ENCODE measurements at places on chromosomes 12 and 14.

DNA sequence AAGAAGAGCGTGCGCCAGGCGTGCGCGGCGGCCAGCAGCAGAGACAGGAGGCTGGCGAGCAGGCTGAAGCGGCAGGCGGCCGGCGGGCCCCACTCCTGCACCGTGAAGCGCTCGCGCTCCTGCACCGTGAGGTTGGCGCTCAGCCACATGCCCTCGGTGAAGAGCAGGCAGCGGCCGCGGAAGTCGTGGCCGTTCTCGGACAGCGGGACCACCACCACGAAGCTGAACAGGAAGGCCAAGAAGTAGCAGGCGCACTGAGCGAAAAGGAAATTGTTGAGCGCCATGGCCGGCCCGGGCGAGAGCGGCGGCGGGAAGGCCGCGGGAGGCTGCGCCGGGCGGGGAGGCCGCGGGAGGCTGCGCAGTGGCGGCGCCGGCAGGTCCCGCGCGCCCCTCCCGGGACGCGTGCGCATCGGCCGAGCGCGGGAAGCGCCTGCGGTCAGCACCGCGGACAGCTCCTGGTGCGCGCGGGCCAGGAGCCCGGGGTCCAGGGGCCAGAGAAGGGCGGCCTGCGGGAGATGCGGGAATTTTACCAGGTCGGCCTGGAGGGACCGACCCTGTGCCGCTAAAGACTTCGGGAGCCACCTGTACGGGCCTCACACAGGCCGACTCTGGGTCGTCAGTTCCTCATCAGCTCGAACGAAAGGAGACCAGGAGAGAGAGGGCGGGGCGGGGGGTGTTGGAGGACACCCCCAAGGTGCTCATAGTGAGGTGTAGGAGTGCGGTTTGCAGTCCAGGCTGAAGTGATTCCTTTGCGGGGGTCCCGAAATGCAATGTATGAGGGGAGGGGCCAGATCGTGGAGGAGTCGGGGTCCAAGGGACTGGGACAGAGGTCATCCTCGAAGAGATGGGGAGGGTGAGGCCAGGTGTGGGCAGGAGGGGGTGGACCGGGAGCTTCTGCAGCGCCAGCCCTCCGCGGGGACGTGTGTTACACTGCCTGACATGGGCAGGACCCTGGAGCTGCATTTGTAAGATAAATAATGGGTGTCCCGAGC lies at the start of gene TMEM179:
Gene TMEM179 (minus strand): TSS at position 315 of the 992 bp plus-strand sequence. CDS start 31 bp downstream, at position 284.
- peak; percentile 46 for DNase-seq

GRCh38 chr14:26791117-26791806 lies 193.4 kb upstream of the NOVA1 start:
- no peak for DNase-seq

GRCh38 chr12:84786622-84787021 lies 126.0 kb downstream of the SLC6A15 start:
- DNase-seq, result no peak

GRCh38 chr14:70896981-70897380 lies 10.3 kb upstream of the PCNX1 start:
- no peak for DNase-seq

DNA sequence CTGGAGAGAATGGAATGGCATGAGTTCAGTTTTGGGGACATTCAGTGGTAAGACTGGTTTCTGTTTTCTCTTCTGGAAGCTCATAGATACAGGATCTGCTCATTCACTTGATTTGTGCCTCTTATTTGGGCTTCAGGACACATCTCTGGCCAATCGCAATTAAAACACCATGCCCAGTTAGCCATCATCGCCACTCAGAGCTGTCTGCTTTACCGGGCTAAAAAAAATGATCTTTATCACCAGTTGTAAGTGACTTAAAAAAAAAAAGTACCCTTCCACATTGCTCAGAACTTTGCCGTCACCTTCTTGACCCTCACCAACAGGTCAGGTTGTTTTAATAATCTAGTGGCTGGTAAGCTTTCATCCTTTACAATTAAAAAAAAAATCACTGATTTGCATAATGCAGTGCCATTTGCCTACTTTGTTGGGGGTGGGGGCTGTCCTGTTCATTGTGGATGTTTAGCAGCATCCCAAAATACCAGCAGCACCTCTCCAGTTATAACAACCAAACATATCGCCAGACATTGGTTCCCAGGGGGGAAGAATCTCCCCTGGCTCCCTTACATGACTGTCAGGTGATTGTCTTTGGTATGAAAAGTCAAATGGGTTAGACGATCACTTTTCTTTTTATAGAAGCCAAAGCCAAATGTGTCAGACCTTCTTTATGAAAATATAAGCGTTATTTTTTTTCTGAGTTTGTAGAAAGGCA lies 150.1 kb downstream of the PRKCH start:
- no peak for DNase-seq

DNA sequence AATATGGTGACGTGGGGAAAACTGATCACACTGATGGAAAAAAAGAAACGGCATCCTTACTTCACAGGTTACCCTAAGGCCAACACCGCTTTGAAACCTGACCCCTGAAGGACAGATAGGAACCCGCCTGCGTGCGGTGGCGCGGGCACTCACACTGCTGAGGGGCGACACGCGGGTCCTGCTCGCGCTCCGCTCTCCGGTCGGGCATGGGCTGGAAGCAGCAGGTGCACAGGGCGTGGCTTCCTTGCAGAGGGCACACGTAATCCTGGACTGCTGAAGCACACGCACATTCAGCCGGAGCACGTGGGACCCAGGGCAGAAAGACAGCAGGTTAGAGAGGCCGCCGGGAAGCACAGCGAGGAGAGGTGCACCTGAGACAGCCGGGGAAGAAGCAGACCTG lies 22.8 kb upstream of the GOLGA3 start:
- DNase-seq, result no peak

- DNase-seq, result no peak
Observed at GRCh38 chr12:96143392-96143791, 50.8 kb upstream of the ELK3 start.

DNA sequence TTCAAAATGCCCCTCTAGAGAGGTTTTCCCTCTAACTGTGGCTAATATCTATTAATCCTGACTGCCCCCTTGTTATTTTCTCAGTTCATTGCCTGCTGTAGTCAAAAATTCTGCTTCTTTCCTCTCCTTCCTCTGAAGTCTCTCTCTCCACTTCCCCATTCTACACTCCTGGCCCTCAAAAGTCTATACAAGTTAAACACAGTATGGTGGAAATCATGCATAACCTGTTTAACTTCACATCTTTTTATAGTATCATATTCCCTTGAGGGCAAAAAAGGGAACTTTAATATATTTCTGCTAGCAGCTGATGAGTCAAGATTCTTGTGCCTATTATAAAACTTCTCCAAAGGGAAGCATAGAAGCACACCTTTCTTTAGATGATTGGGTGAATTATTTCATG lies 16.7 kb downstream of the GRIP1 start:
- DNase-seq, result no peak

- DNase-seq, result no peak
Observed at GRCh38 chr12:72270961-72271360, 1.2 kb upstream of the TRHDE start.

DNA sequence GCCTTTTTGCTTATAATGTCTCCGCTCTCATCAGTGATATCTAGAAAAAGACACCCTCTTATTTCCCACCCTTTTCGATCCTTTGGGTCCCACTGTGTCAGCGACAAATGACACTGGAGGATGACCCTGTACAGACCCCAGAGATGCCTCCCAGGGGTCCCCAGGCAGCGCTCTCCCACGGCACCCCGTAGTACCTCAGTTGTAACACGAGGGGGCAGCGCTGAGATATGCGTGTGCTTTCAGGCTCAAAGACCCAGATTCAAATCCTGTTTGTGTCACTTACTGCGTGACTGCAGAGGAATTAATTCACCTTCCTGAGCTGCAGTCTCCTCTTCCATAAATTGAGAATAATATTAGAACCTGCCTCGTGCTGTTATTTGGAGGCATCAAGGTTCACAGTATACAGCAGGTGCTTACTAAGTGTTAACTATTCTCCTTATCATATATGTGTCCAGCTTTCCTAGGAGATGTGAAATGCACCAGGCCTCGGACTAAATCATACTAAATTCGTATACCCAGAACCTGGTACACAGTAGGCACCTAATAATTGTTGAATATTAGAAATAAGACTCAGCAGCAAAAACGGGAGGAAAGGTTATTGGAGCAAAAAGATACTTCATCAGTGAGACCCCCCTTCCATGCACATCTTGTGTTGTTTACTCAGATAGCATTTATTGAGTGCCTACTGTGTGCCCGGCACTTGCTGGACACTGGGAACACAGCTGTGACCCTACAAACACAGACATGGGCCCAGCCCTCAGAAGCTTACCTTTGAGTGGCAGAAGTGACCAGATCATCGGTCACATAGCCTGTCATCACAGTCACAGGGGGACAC lies 99.9 kb downstream of the PHETA1 start:
- DNase-seq, result no peak

- no peak for DNase-seq
Observed at GRCh38 chr14:89531661-89532335, 114.8 kb upstream of the FOXN3 start.

DNA sequence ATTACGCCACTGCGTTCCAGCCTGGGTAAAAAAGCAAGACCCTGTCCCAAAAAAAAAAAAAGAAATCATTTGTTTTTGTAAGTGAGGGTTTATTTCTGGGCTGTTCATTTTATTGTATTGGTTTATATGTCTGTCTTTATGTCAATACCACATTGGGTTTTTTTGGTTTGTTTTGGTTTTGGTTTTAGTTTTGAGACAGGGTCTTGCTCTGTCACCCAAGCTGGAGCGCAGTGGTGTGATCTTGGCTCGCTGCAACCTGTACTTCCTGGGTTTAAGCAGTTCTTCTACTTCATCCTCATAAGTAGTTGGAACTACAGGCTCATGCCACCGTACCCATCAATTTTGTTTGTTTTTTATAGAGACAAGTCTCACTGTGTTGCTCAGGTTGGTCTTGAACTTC lies 25.0 kb downstream of the METAP2 start:
- no peak for DNase-seq

- DNase-seq, result no peak
Observed at GRCh38 chr14:102809870-102810269, 32.6 kb downstream of the TRAF3 start.

- no peak for DNase-seq
Observed at GRCh38 chr12:122227341-122227740, 1.5 kb upstream of the DIABLO start.

- no peak for DNase-seq
Observed at GRCh38 chr12:108964371-108965352, 56.2 kb downstream of the SVOP start.

GRCh38 chr12:40287369-40287975 lies 62.7 kb downstream of the LRRK2 start:
- no peak for DNase-seq

DNA sequence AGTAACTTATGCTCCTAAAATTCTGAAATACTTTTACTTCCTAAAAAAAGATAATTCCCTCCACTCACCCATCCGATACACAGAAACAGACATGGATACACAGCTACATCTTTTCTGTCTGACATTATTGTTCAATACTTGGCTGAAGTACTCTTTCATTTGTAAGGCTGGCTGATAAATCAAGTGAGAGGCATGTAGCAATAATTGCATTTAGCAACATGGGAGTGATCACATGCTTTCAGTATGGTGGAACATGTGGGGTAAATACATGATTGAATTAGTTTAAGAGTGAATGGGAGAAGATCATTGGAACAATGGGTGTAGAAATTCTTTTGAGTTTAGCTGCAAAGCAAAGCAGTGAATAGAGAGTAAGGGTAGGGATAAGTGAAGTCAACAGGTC lies 25.6 kb downstream of the PTPRQ start:
- no peak for DNase-seq

DNA sequence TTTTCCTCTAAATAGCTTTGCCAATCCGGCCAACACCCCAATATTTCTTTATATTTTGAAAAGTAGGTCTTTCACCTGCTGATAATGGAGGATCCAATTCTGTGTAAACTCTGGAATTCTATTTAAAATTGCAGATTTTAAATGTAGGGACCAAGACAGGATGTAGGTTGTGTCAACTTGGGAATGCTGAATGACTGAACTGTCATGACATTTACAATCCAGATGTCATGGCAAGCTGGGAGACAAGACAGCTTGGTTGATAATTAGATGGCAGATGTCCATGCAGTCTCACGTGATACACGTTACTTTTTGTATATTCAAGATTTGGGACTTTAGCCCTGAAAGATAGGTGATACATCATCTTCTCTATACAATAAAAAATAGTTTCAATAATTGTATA lies 477.2 kb downstream of the DIO2 start:
- DNase-seq, result no peak

DNA sequence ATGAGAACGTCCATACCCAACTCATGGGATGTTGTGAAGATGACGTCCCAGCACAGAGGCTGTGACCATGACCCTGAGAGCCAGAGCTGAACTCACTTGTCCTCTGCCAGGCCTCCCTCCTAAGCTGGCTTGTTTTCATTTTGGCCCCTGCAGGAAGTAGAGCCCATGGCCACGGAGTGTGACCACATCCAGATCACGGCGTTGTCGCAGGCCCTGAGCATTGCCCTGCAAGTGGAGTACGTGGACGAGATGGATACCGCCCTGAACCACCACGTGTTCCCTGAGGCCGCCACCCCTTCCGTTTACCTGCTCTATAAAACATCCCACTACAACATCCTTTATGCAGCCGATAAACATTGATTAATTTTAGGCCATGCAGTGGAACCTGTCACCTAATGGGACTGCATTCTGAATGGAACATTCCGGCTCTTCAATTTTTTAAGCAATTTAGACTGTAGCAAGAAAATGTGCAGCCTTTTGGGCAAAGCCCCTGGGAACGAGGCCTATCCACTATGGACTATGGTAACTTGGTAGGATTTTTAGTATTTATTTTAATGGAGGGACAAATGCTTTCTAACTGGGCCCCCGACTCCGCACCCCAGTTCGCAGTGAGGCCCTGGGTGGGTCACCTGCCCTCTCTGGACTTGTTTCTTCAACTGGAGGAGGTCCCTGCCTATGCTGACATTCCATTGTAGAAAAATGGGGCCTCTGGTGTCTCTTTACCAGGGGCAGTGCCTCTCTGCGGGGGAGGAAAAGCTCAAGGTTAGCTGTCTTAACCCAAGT lies 19.6 kb downstream of the OTUB2 start:
- DNase-seq, result no peak

GRCh38 chr12:51811203-51812202 lies 37.0 kb downstream of the FIGNL2 start:
- DNase-seq, result no peak

GRCh38 chr14:76977793-76978720 lies 50.5 kb downstream of the IRF2BPL start:
- DNase-seq, result no peak

- no peak for DNase-seq
Observed at GRCh38 chr12:21539797-21540196, 13.7 kb downstream of the SPX start.

DNA sequence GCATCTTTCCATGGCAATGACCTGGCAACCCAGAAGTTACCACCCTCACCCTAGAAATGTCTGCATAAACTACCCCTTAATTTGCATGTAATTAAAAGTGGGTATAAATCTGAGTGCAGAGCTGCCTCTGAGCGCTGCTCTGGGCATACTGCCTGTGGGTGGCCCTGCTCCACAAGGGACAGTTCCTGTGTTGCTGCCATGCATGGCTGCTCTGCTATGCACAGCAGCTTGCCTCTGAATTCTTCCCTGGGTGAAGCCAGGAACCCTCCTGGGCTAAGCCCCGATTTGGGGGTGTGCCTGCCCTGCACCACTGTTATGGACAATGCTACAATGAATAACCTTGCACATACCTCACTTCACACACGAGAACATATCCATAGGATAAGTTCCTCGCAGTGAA lies 35.7 kb upstream of the GPR132 start:
- DNase-seq, result no peak

GRCh38 chr12:34166427-34167060 lies 144.2 kb downstream of the ALG10 start:
- DNase-seq, result no peak

- DNase-seq, result no peak
Observed at GRCh38 chr14:63951429-63951828, 98.6 kb downstream of the SYNE2 start.

- DNase-seq, result no peak
Observed at GRCh38 chr14:81529391-81529790, 4.3 kb downstream of the SEL1L start.

Measured in left renal pelvis (tissue), 4 donors.